Body of pancreas (tissue), 4 donors: ENCODE measurements at places on chromosomes 1 and 21. TPM values are rescaled to one million over a fixed set of nuclear protein-coding genes. Genes with fewer than 3 reads are reported as not detected.

DNA sequence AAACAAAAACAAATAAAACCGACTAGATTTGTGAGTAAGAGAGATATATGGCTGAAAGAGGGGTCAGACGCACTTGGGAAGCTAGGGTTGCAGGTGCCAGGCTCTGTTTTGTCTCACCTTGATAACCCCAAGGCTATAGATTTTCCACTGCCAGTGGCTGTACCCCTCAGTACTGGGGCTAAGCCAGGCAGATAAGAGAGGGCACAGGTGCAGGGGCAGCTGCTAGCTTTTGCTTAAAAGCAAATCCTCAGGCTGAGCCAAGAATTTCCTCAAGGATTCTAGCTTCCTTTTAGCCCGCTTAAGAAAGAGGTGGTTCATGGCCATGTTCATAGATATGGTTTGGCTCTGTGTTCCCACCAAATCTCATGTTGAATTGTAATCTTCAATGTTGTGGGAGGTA lies 57.9 kb downstream of the OVGP1 start:
- H3K27ac ChIP-seq = peak overlapping the region; percentile 67
- H3K4me3 ChIP-seq = no peak overlapping the region
- H3K27me3 ChIP-seq = no peaks in the 10 kb centered on the region
- DNase-seq = peak; percentile 48
- H3K4me1 ChIP-seq = peaks cover 29% of the 10 kb centered on the region

DNA sequence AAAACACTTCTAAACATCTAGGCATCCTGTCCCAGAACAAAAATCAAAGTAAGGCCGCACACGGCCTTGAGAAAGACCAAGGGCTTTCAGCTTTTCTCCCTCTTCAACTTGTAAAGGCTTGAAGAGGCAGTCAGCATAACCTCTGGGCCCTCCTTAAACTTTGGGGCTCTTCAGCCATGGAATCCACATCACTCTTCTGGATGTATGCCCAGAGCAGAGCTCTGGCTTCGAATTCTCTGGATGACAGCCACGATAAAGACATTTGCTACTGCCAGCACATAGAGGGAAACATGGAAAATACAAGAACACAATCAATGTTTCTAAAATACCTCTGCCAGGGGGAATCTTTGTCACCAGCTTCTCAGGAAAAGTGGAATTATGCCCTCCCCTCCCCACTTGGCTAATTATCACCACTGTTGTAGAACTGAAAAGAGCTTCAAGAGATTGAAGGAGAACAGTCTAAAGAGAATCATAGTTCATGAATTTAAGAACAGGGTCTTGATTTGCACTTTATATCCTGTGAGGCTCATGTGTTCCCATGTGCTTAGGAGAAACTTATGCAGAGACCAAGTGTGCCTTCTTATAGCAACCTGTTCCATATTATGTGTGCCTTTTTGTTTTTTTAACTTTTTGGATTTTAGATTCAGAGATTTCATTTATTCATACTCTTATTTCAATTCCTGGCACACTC lies 39.0 kb upstream of the DPT start:
- no peak overlapping the region for H3K27ac ChIP-seq
- no peak overlapping the region for H3K4me3 ChIP-seq
- H3K36me3 ChIP-seq = no peaks in the 10 kb centered on the region
- peak; percentile 22 for DNase-seq

- H3K4me1 ChIP-seq = no peaks in the 10 kb centered on the region
- no peaks in the 10 kb centered on the region for H3K36me3 ChIP-seq
- H3K27ac ChIP-seq = no peak overlapping the region
- H3K4me3 ChIP-seq = no peak overlapping the region
- H3K27me3 ChIP-seq = no peaks in the 10 kb centered on the region
These were observed 9.6 kb upstream of the LRP8 start for GRCh38 chr1:53337499-53337898.

GRCh38 chr1:9293241-9293532 lies 493 bp downstream of the SPSB1 start:
- peaks cover 64% of the 10 kb centered on the region for H3K4me1 ChIP-seq
- no peaks in the 10 kb centered on the region for H3K27me3 ChIP-seq
- no peak for DNase-seq
- H3K36me3 ChIP-seq = no peaks in the 10 kb centered on the region
- peak overlapping the region; percentile 82 for H3K27ac ChIP-seq

GRCh38 chr1:51962486-51963356 lies 27.8 kb downstream of the RAB3B start:
- no peaks in the 10 kb centered on the region for H3K4me1 ChIP-seq
- no peaks in the 10 kb centered on the region for H3K36me3 ChIP-seq
- no peak overlapping the region for H3K27ac ChIP-seq
- no peak overlapping the region for H3K4me3 ChIP-seq
- DNase-seq = no peak

- H3K4me1 ChIP-seq = no peaks in the 10 kb centered on the region
- H3K4me3 ChIP-seq = no peak overlapping the region
- no peaks in the 10 kb centered on the region for H3K36me3 ChIP-seq
- H3K27ac ChIP-seq = no peak overlapping the region
These were observed 79.2 kb downstream of the ATP5PO start for GRCh38 chr21:33836408-33836807.

GRCh38 chr1:200445213-200445612 lies 35.4 kb upstream of the ZNF281 start:
- no peaks in the 10 kb centered on the region for H3K27me3 ChIP-seq
- no peak overlapping the region for H3K4me3 ChIP-seq
- H3K4me1 ChIP-seq = no peaks in the 10 kb centered on the region
- H3K27ac ChIP-seq = no peak overlapping the region
- no peak for DNase-seq

GRCh38 chr1:115726161-115726560 lies 42.4 kb downstream of the CASQ2 start:
- H3K27me3 ChIP-seq = no peaks in the 10 kb centered on the region
- H3K36me3 ChIP-seq = no peaks in the 10 kb centered on the region

DNA sequence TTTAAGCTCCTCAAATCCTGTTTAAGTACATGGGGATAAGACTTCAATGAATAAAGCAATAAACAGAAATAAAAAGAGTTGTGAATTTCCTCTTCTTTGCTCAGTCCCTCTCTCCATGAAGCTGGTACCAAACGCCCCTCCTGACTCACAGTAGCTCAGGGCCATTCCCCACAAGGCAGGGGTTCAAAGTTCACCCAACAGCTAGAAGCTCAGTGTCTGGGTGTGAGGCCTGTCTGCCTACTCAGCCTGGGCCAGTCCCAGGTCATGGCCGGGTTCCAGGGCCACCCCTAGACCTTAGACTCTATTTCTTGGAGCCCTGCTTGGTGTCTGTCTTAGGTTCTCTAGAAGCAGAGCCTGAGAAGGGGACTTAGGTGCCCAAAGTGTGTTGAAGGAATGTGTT lies 251.5 kb downstream of the GRIK3 start:
- no peak overlapping the region for H3K4me3 ChIP-seq
- no peaks in the 10 kb centered on the region for H3K27me3 ChIP-seq
- no peak overlapping the region for H3K27ac ChIP-seq
- DNase-seq = no peak

MX2 gene
- total RNA-seq = 12.2 TPM

LYPLAL1 gene
- 22.4 TPM for total RNA-seq

ACTL8 gene
- not detected for total RNA-seq

EBNA1BP2 gene
- total RNA-seq = 35.3 TPM
